Retina (tissue), 1 donor: ENCODE measurements at places on chromosomes 16 and 17.

GRCh38 chr17:30117675-30118081 is 1.1 kb downstream of the NSRP1 start:
- no peak for DNase-seq

DNA sequence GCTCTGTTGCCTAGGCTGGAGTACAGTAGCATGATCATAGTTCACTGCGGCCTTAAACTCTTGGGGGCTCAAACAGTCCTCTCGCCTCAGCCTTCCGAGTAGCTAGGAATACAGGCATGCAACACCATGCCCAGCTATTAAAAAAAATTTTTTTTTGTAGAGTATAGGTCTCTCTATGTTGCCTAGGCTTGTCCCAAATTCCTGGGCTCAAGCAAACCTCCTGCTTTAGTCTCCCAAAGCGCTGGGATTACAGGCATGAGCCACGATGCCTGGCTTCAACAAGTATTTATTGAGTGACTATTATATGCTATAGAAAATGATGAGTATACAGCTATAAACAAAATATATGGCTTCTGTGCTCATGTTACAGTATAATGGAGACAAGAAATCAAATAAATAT is 66.7 kb upstream of the C17orf78 start:
- no peak for DNase-seq

- DNase-seq, result no peak
Measured at GRCh38 chr16:1546430-1546829, 13.0 kb downstream of the TMEM204 start.

- no peak for DNase-seq
Measured at GRCh38 chr17:61149862-61150362, 249.7 kb upstream of the TBX2 start.

DNA sequence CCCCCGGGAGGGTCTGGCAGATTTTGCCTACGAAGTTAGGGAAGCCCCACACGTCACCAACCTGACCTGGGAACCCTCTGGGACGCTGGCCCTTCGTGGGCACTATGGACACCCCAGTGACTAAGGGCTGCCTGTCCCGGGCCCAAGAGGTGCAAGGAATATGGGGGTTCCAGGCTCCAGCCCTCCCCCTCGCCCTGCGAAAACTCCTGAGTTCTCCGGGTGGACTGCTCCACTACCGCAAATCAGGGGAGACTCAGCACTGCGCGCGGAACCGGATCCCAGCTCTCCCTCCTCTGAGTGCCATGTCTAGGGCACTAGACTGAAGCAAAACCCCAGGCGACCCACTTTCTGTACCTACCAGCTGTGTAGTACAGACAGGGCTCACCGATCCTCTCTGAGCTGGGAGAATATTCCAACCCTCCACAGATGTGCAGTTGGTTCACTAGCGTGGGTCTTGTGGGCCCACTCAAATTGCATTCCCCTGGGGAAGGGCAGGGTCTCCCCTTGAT is at the start of gene ARL5C:
Gene ARL5C (minus strand): TSS at position 321 of the 509 bp plus-strand sequence. CDS start 401 bp downstream, outside the sequence.
- peak; percentile 52 for DNase-seq

GRCh38 chr17:79887451-79887991 is 48.3 kb upstream of the CBX4 start:
- no peak for DNase-seq

DNA sequence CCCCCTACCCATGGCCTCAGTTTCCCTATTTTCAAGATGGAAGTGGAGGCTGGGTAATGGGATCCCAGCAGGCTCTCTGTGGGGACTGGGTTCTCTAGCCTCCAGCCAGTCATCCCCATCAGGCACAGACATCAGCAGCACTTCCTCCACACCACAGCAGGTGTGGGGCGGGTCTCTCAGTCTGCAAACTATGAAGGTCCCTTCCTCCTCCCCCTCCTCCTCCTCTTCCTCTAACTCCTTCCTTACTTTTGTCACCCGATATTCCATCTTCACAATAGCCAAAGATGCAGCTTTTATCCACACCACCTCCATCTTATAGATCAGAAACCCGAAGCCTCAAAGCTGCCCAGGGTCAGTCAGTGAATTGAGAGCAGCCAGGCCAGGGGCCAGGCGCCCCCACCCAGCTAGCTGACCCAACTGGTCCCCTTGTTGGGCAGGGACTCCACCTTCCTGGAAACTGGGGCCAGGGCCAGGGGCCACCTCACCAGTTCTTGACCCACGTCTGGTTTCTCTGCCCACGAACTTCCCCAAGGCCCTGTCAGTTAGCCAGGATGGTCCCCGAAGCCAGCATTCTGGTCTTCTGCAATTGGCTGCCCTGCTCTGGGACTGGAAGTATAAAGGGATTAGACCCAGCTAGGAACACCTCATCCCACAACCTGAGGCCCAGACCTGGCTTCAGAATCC is 2.5 kb downstream of the FAM83G start:
- no peak for DNase-seq

DNA sequence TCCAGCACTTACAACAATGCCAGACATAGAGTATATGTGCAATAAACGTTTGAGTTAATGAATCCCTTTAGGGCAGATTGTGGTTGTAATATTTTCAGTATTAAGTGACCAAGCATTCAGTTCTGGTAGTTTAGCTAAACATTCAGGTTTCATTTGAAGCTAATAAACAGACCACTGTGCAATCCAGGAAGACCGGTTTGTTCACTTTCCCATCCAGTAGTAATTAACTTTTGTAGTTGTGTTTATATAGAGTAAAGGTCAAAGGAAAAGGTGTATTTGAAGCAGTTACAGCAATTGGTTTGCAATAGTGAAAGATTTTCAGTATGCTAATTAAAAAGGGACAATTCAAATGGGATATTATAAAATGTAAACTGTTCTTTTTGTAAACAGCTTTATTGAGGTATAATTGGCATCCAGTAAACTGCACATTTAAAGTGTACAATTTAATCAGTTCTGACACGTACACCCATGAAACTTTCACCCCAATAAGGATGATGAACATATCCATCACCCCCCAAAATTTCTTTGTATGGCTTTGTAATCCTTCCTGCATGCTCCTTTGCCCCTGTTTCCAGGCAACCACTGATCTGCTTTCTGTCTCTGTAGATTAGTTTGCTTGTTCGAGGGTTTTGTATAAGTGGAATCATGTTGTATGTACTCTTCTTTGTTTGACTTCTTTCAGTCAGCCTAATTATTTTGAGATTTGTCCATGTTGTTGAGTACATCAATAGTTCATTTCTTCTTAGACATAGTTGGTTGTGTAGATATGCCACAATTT is 26.3 kb downstream of the MRTFB start:
- no peak for DNase-seq

- no peak for DNase-seq
Measured at GRCh38 chr17:8038954-8039610, at the start of gene ALOX15B. TSS of gene ALOX15B (plus strand) at chr17:8039059. CDS start at chr17:8039156, 97 bp downstream.

GRCh38 chr17:7222972-7223292 is 3.2 kb downstream of the ACADVL start:
- DNase-seq, result no peak

- DNase-seq, result no peak
Measured at GRCh38 chr16:88735121-88735520, 28.8 kb downstream of the CTU2 start.

GRCh38 chr17:40309031-40309948 is at the start of gene RARA:
TSS of gene RARA (plus strand) at chr17:40309180. CDS start at chr17:40331219, 22,039 bp downstream.
- DNase-seq, result peak; percentile 88

GRCh38 chr17:80869481-80870145 is 122.0 kb upstream of the CHMP6 start:
- DNase-seq, result no peak

DNA sequence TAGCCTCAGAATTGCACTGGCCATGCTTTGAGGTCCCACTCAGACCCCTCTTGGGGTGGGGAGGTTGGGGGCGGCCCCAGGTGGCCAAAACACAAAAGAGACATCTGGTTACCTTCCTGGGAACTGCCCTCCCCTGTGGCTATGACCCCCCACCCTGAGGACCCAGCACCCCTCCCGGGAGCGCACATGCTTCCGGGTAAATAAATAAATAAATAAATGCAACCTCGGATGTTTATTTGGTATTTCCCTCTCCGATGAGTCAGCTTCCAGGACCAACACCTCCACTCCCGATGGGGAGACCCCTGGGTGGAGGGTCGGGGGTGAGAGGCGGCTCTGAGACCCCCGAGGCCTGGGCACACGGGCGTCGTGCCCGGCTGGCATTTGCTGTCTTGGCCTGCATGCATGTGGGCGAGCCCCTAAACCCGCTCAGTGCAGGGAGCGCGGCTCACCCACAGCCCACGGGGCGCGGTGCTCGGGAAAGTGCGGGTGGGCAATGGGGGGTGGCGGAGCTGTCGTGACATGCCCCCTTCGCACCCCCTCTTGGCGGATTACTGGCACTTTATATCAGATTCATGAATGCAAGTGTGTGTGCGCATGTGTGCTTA is 84.3 kb upstream of the CREBBP start:
- DNase-seq, result no peak
